ENCODE measurements at places on chromosomes 3 and 15.

- no peak for DNase-seq
These were observed 46.4 kb downstream of the ST3GAL6 start for GRCh38 chr3:98809557-98809956.

- peak; percentile 69 for DNase-seq
These were observed at the start of gene ADPRH for GRCh38 chr3:119579366-119580066. Gene ADPRH, plus strand, starts transcription at chr3:119579492. Its CDS starts 2,678 bp downstream, at chr3:119582170.

- DNase-seq: no peak
These were observed 43.7 kb downstream of the BTD start for GRCh38 chr3:15645246-15645645.

- peak; percentile 42 for DNase-seq
These were observed 663.7 kb downstream of the AGBL1 start for GRCh38 chr15:86743283-86743903.

DNA sequence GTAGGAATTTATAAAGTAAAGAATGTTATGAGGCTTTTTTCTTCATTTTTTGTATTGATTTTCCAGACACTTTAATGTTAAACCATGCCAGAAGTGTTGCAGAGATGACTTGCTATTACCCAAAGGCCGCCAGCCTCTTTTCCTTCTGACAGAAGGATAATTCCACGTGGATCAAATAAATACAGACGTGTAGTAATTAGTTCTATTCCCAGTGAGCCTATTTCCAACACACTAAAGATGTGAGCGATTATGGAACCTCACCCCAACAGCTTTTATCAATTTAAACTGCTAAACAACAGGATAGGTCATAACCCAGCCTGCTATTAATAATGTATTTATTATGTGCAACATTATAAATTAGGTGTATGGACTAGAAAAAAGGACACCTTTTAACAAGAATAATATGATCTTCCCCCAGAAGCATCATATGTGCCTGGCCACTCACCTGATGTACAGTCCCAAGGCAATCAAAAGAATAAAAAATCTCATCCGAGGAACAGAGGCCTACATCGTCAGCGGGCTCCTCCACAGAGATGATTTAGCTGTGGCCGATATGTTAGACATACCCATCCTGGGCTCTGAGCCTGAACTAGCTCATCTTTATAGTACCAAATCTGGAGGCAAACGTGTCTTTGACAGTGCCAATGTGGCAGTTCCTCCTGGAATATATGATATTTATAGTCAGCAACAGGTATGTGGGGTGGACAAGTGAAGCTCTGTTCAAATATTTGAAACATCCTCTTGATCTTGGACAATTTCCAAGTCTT is 125.9 kb upstream of the C15orf61 start:
- no peak for DNase-seq

- DNase-seq: no peak
These were observed 140.8 kb downstream of the TP63 start for GRCh38 chr3:189771842-189772450.

GRCh38 chr3:31713816-31714215 is 181.1 kb downstream of the STT3B start:
- no peak for DNase-seq

DNA sequence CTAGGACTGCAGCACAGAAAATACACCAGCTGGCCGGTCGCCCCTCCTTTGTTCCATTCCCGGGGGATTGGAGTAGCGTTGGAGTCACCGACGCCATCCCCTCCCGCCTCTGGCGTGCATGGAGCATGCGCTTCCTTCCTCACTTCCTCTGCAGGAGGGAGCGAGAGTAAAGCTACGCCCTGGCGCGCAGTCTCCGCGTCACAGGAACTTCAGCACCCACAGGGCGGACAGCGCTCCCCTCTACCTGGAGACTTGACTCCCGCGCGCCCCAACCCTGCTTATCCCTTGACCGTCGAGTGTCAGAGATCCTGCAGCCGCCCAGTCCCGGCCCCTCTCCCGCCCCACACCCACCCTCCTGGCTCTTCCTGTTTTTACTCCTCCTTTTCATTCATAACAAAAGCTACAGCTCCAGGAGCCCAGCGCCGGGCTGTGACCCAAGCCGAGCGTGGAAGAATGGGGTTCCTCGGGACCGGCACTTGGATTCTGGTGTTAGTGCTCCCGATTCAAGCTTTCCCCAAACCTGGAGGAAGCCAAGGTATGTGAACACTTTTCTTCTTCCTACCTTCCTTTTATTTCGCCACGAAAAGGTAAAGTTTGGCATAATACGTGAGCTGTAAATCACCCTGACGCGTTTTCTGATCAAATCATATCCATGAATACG is at the start of gene SCG3:
Gene SCG3 (plus strand): TSS at position 201 of the 661 bp plus-strand sequence. CDS start 253 bp downstream, at position 454.
- DNase-seq: peak; percentile 69

DNA sequence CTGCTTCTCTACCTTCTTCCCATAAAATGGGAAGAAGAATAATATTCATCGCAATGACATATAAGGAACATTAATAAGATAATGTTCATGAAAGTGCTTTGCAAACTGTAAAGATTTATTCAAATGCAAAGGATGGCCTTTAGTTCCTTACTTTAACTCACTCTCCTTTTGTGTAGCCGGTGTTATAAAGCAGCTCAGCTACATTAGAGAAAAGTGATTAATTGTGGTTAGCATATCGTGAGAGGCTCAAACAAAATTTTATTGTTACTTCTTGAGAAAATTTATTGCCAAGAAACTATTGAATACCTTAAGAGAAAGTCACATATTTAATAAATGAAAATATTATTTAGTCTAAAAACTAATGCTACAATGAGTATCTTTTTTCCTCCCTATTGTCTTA is 250.7 kb upstream of the NR2E3 start:
- DNase-seq: no peak

- no peak for DNase-seq
These were observed 787 bp upstream of the SLMAP start for GRCh38 chr3:57755368-57755675.

DNA sequence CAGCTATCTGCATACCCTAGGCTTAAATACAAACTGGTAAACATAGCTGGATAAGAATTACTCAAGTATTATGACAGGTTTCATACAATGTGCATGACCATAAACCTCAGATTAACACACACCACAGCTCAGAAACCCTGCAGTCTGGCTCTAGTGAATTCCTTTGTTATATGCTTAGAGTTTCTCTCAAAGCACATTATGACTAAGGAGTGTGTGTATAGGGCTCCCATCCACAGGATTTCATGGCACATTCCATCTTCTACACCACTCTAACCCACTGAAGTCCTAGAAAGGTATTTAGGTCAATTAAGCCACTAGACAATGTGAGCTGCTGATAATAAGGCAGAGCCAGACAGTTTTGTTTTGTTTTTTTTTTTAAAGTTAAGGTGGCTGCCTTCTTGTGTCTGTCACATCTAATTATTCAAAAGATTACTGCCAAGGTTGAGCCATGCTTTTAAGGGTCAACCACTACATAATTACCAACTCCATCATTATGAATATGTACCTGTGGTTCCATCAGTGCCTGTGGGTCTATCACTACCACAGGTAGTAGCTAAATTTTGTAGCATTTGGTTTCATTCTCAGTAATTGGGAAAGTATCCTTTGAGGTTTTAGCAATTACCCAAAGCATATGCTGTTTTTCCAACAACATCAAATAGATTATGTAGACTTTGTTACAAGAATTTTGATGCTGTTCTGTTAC is 107.0 kb downstream of the ALCAM start:
- DNase-seq: no peak

DNA sequence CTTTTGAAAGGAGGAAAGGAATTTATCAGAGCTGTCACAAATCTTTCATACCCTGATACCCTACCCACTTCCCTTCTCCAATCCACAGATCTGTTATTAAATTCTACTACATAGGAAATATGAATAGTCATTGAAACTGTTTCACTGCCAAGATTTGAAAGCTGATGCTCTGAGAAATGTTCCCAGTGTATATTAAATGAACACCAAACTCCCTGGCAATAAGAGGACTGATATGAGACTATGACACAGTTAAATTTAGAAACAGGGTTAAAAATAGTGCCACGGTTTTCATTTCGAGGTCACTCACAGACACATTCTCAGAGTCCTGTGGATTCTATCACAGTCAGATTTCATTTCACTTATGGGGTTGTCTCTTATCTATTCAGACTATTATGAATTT is 27.2 kb upstream of the GBE1 start:
- no peak for DNase-seq

GRCh38 chr15:95497634-95498033 is 832.9 kb upstream of the NR2F2 start:
- DNase-seq: no peak

- DNase-seq: no peak
These were observed 65.4 kb downstream of the RASGRF1 start for GRCh38 chr15:79025201-79025600.

DNA sequence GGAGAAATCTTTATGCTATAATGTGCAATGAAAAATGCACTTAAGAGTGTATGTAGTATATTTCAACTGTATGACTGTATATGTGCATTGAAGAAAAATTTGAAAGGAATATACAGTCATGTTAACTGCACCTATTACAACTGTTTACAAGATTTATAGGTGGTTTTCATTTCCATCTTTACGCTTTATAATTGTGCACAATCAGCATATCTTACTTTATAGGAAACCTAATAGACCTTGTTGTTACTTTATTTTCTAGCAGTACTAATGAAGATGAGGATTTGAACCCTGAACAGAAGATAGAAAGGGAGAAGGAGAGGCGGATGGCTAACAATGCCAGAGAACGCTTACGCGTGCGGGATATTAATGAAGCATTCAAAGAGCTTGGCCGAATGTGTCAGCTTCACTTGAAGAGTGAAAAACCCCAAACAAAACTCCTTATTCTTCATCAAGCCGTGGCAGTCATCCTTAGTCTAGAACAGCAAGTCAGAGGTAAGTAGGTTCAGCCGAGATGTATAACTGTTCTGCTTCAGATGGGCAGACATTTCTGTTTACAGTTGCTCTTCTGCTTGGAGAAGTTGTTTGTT is 103.4 kb upstream of the CGNL1 start:
- no peak for DNase-seq

DNA sequence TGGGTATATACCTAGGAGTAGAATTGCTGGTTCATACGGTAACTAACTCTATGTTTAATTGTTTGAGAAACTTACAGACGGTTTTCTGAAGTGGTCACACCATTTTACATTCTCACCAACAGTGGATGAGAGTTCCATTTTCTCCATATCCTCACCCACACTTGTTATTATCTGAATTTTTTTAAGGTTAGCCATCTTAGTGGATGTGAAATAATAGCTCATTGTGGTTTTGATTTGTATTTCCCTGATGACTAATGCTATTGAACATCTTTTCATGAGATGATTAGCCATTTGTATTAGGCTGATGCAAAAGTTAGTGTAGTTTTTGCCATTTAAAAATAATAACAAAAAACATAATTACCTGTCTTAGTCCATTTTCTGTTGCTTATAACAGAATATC is 18.6 kb downstream of the CSTA start:
- no peak for DNase-seq

GRCh38 chr3:148992635-148993255 is 1.4 kb downstream of the GYG1 start:
- DNase-seq: no peak

DNA sequence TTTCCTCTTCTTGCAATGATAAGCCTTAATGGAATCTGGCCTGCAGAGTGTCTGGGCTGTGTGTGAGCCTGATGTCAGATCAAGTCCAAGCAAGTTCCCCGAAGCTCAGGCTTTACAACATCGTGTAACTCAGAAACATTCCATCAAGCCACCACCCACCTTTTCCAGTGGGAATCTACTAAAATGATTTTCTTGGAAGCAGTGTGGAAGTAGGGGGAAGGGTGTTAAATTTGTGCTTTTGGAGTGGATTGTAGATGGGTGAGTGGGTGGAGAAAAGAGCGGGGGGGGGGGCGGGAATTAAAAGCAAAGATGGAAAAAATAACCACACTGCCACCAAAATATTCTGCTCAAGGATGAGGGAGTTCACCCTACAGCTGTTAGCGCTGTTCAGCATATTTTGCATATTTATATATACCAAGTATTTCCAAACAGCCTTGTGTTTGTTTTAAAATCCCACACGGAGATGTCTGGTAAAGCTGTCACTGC is 53.6 kb downstream of the VGLL3 start:
- no peak for DNase-seq

DNA sequence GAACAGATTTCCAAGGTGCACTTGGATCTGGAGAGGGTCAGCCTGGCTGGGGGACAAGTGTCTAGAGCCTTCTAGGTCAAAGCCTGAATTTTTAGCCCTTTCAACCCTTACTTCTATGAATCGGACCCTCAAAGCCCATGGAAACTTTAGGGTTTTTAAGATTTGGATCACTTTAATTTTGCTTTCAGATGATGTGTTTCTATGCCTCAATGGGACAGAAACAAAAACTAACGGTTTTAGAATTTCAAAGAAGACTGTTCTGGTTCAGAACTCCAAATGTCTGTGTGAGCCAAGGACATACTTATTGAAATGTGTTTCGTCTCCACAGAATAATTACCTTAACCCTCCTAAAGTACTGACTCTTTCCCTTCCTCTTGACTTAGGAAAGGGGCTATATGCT is 266.7 kb downstream of the LRTM1 start:
- no peak for DNase-seq

GRCh38 chr3:35663471-35663870 is 24.1 kb downstream of the ARPP21 start:
- no peak for DNase-seq

GRCh38 chr15:84685304-84685703 is 27.3 kb upstream of the NMB start:
- no peak for DNase-seq

DNA sequence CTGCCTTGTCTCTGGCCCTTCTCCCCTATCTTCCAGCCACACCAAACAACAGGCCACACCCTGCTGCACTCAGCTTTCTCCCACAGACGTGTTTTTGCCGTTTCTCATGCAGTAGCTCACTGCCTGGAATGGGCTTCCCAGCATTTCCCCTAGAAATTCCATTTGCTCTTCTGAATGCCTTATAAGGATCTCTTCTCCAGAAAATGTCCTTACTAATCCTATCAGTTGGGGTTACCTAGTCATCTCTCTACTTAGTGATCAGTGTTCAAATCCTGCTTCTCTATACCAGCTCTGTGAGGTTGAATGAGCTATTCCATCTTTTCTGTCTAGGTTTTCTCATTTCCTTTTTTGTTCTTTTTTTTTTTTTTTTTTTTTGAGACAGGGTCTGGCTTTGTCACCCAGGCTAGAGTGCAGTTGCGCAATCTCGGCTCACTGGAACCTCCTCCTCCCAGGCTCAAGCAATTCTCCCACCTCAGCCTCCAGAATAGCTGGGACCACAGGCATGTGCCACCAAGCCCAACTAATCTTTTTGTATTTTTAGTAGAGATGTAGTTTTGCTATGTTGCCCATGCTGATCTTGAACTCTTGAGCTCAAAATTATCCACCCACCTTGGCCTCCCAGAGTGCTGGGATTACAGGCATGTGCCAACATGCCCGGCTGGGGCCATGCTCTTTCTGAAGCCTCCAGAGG is 98.2 kb upstream of the CHD2 start:
- DNase-seq: no peak
